ENCODE measurements at places on chromosomes 3 and 15.

DNA sequence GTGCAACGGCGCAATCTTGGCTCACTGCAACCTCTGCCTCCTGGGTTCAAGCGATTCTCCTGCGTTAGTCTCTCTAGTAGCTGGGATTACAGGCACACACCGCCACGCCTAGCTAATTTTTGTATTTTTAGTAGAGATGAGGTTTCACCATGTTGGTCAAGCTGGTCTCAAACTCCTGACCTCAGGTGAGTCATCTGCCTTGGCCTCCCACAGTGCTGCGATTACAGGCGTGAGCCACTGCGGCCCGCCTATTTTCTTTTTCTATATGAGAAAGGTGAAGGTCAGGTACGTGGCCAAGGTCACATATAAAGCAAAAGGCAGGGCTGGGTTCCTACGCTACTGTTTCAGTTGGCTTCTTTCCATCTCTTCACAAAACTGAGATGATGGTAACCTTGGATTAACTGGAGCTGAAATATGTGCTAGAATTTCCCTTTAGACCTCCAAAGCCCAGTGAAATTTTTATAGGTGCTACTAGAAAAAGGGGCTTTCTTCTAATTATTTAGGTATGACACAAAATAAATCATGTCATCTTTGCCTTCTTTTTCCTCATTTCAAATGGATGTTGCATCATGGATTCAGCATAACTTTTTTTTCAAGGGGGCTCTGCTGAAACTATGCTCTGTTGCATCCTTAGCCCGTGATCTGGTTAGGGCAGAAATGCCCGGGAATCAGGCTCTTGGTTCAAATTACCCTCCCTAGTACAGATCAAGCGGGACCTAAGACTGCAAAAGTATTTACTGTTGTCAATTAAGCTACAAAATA, 68.5 kb downstream of the MYO1E start:
- no peak for DNase-seq

- DNase-seq: no peak
Observed at GRCh38 chr3:139328356-139328755, 15.5 kb upstream of the MRPS22 start.

- DNase-seq: no peak
Observed at GRCh38 chr15:80895965-80896364, 93.7 kb downstream of the MESD start.

DNA sequence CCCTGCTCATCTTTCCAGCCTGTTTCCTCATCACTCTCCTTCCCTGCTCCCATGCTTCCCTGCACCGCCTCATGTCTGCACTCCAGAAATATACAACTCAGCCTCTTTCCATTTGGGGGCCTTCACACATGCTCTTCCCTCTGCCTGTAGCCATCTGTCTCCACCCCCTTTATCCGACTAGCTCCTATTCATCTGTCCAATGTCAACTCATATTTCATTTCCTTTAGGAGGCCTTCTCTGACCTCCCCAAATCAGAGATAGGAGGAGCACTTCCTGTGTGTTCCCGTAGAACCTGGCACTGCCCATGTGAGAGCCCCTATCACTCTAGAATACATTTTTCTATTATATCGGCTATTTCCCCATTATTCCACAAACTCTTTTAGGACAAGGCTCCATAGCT, 10.6 kb downstream of the ATP8B4 start:
- DNase-seq: no peak
